CD4-positive, alpha-beta T cell treated with Interleukin-4 for 4 hours (primary cell): ENCODE measurements at places on chromosomes 2 and 18.

- no peak for DNase-seq
Measured at GRCh38 chr2:3132466-3132865, 245.2 kb downstream of the EIPR1 start.

DNA sequence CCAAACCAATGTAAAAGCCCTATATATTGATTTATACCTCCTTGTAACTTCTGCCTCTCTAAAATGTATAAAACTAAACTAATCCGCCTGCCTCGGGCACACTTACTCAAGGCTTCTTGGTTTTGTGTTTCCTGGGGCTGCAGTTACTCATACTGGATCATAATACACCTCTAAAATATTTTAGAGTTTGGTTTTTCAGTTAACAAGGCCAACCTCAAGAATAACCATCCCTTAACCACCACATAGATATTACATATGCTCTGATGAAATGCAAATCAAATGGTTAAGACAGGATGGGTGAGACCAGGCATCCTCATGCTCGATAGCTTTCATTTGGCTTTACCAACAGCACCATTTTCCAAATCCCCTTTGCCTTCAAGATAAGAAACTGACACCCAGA, 46.4 kb downstream of the UXS1 start:
- peak; percentile 46 for DNase-seq

DNA sequence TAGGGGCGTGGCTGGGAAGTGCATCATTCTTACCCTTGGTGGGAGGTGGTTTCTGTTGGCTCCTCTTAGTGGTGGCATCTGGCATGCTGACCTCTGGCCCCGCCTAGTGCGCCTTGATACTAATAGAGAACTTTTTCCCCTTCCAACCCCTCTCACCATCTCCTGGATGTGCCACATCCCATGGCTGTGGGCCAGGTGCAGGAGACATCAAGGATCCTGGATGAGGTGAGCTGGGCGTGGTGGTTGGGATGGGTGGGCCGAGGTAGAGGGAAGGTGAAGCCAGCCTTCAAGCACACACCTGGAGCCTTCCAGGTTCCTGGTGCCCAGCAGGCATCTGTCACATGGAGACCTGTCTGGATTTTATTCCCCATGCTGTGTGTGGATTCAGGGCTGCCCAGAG, 149.2 kb downstream of the DYSF start:
- no peak for DNase-seq

- DNase-seq = no peak
Measured at GRCh38 chr2:2523461-2524347, 192.6 kb upstream of the MYT1L start.

GRCh38 chr2:70192516-70192915, 1.7 kb upstream of the C2orf42 start:
- DNase-seq = no peak

DNA sequence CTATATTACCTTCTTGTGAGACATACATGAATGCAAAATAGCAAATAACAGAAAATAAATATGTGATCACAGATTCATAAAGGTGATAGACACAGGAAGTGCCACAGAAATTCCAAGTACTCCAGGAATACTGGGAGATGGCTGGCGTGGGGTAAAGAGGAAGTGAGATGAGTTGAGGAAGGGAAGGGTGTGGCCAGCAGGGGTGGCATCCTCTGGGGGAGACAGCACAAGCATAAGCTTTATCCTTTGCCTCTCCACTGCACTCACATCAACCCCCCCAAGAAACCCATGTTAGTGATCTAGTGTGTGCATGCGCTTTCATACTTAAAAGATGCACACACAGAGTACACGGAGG, 94.8 kb upstream of the B3GNT7 start:
- no peak for DNase-seq

- DNase-seq = no peak
Measured at GRCh38 chr2:70247364-70248180, 856 bp downstream of the TIA1 start.

GRCh38 chr18:33495278-33495677, 54.8 kb upstream of the CCDC178 start:
- DNase-seq = no peak

DNA sequence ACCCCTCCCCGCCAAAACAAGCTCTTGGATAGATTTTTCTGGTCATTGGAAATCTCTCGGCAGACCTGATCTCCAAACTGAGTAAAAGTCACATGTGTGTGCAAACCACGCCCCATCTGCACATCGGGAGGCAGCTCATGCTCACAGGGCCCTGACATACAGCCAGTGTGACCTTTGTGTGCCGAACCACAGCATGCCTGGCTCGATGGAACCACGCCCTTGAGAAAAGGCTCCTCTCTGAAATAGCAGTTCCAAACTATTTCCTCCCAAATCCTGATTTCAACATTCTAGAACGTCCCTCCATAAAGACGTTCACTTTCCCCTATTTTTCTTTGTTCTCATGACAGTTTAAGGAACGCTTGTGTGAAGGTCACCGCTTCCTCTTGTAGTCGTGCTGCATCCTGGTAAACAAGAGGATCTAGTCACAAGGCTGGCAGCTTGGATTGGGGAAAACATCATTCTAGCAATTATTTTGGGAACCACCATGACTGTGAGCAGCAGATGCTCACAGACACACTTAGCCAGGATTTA, 59.3 kb upstream of the MAP4K4 start:
- DNase-seq = no peak

DNA sequence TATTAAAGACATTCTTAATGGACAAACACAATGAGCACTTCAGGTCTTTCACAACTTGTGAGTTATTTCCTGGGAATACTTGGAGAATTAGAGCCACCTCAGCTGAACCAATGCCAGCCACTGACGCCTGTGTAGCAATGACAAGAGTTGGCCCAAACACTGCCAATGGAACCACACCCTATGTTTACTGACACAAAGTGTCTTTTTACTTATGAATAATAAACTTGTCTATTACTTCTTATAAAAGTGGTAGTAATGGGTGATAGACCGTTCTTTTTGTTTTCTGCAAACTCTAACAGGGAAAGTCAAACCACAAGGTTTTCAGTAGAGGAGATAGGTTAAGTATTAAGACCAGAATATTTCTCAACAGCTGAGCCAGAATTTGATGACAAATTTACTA, 12.5 kb upstream of the CHAC2 start:
- no peak for DNase-seq

GRCh38 chr18:80200932-80201672, 46.2 kb downstream of the PARD6G start:
- no peak for DNase-seq

GRCh38 chr18:39341129-39341528, 1775.5 kb upstream of the CELF4 start:
- no peak for DNase-seq

GRCh38 chr2:224870341-224870740, 154.2 kb upstream of the CCDC195 start:
- no peak for DNase-seq

DNA sequence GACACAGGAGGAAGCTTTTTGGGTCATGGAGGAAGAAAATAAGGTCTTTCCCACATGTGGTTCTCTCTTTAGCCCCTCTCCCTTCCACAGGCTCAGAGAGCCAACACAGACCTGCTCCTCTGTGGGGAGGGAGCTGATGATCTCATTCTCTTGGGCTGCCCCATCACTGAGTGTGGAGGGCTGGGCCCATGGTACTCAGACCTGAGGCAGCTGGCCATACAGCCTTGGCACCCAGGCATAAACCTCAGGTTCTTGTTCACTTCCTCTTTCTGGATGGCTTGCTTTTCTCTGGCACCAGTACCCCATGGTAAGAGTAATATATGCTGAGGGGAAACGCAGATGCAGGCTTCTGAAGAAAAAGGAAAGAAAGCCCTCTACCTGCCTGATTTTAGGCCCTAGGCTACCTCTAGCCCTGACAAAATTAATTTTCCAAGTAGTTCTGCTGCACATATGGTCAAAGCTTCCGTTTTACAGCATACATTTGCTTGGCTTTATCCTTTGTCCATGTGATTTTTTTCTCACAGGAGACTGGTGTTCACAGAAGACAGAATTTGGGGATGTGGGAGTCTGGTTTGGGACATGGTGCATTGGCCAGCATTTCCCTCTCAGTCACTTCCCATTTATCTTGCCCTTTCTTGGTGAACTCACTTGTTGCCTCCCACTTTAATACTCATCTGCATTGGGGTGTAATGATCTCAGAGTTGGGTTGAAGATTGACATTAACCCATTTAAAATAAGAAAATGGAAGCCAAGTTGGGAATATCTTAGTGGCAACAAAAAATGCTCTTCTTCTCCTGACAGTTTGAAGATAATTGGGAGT, 11.1 kb downstream of the DHRS9 start:
- peak; percentile 8 for DNase-seq

GRCh38 chr2:61436092-61436491, 34.8 kb downstream of the USP34 start:
- no peak for DNase-seq

- no peak for DNase-seq
Measured at GRCh38 chr2:58350484-58350883, 109.4 kb upstream of the FANCL start.

GRCh38 chr2:38421274-38422056, 44.4 kb upstream of the ATL2 start:
- no peak for DNase-seq

- no peak for DNase-seq
Measured at GRCh38 chr2:194867328-194867727, 789.7 kb upstream of the SLC39A10 start.

DNA sequence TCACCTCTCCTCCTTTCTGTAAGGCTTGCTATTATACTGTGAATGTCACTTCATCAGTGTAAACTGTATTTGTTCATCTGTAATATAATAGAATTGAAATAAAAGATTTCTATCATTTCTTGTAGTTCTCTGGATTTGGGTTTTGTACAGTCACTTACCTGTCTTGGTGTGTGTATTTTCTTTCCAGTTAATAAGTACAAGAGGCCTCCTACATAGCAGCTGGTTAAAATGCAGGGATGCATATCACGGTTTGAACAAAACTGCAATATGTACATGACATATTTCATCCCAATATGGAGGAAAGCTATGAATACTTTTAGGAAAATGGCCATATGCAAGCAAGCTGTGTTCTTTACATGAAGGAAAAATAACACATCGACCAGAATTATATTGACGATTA, 5.4 kb upstream of the STAT1 start:
- no peak for DNase-seq

DNA sequence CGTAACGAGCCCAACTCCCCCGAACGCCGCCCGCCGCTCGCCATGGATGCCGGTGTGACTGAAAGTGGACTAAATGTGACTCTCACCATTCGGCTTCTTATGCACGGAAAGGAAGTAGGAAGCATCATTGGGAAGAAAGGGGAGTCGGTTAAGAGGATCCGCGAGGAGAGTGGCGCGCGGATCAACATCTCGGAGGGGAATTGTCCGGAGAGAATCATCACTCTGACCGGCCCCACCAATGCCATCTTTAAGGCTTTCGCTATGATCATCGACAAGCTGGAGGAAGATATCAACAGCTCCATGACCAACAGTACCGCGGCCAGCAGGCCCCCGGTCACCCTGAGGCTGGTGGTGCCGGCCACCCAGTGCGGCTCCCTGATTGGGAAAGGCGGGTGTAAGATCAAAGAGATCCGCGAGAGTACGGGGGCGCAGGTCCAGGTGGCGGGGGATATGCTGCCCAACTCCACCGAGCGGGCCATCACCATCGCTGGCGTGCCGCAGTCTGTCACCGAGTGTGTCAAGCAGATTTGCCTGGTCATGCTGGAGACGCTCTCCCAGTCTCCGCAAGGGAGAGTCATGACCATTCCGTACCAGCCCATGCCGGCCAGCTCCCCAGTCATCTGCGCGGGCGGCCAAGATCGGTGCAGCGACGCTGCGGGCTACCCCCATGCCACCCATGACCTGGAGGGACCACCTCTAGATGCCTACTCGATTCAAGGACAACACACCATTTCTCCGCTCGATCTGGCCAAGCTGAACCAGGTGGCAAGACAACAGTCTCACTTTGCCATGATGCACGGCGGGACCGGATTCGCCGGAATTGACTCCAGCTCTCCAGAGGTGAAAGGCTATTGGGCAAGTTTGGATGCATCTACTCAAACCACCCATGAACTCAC, 673 bp downstream of the PCBP1 start:
- peak; percentile 60 for DNase-seq

DNA sequence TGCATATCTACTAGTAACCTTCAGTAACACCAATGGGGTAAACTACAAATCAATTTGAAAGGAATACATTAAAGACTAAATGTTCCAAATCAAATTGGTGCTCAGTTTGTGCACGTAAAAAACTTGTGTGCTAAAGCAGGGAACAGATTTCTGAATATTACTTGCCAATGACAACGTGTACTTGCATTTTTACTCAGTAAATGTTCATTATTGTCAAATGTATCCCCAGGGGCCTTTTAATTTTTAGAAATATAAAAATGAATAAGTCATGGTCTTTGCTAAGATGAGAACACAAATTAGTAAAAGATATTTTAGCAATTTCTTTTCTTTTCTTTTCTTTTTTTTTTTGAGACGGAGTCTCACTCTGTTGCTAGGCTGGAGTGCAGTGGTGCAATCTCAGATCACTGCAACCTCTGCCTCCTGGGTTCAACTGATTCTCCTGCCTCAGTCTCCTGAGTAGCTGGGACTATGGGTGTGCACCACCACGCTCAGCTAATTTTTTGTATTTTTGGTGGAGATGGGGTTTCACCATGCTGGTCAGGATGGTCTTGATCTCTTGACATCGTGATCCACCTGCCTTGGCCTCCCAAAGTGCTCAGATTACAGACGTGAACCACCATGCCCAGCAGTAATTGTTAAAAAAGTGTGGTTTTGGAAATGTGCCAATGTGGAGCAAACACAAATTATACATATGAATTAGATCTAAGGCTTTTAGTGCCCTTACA, 52.6 kb downstream of the PMAIP1 start:
- no peak for DNase-seq

- DNase-seq = no peak
Measured at GRCh38 chr2:100589527-100589926, 26.7 kb downstream of the PDCL3 start.

DNA sequence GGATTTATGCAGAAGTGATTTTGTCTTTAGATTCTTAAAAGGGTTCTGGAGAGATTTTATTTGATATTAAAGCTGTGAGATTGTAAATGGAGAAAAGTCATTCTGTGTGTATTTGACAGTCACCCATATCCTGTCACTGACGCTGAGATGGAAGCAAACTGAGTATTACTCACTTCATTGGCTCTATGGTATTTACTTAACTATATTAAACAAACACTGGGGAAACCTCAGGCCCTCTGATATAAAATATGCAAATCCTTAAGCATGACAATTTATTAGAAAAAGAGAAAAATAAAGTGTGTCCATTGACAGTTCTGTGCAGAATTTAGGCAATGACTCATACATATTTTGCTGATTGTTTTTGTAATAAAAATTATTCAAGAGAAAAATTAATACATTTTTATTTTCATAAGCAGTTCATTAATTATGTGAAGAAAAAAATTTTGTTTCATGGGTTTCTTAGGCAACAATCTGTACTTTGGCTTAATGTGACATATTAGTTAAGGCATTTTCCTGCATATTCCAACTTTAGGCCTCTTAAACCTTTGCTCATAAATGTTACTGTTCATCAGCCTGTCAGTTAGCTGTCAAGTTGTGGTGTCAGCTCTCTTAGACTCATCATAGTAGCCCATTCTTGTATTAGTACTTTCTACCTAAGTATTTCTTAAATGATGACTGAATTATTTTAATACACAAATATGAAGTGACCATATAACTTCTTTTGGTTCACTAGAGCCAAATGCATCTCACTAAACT, 99.9 kb downstream of the PARD3B start:
- DNase-seq = no peak
